ENCODE measurements at places on chromosomes 12 and 14. TPM values are rescaled to one million over a fixed set of nuclear protein-coding genes. Genes with fewer than 3 reads are reported as not detected.

The CLEC6A gene
- not detected for total RNA-seq

The RFC5 gene
- 39.8 TPM for total RNA-seq

The SLC10A1 gene
- 0.17 TPM for total RNA-seq

The COQ6 gene
- 21.8 TPM for total RNA-seq

The FGD4 gene
- total RNA-seq: 4.2 TPM

The TAS2R42 gene
- not detected for total RNA-seq

The AHNAK2 gene
- total RNA-seq: 35.9 TPM

The LYSET gene
- 40.6 TPM for total RNA-seq

The ETNK1 gene
- total RNA-seq: 24.8 TPM

The SERPINA10 gene
- total RNA-seq: not detected

The KRT2 gene
- not detected for total RNA-seq

The KRT77 gene
- total RNA-seq: not detected

The SMIM41 gene
- not detected for total RNA-seq

DNA sequence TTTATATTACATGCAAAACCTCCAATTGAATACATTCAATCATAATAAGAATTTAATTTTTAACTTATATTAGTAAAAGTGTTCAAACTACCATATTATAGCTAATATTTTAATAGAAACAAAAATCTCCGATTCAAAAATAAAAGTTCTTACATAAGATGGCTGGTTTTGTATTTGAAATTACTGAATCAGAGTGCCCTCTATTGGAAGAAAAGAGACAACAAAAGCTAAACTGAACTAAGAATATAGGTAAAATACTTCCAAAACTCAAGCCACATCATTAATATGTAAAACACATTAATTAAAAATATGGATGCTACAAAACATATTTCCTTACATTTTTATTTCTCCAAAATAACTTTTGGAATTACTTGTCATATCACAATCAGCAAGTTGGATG lies 120.3 kb downstream of the GARIN6 start:
- DNase-seq: peak; percentile 8

- no peak for DNase-seq
Observed at GRCh38 chr12:93234641-93235040, 143.1 kb upstream of the NUDT4 start.

GRCh38 chr12:111439657-111440151 lies 34.0 kb downstream of the SH2B3 start:
- DNase-seq: no peak

DNA sequence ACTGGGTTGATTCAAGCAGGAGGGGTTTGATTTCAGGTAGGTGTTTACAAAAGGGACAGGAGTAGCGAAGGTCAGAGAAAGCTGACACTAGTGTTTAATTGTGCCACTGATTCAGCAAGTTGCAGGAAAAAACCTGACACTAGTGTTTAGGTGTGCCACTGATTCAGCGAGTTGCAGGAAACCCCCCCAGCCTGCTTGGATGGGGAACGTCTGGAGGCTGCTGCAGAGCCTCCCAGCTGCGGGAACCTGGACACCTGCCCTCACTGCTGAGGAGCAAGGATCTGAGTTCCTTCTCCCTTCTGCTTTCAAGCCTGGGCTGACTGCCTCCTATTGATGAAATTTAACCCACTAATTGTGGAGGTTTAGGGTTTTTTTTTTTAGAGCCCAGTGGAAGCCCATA lies 84.2 kb downstream of the AVPR1A start:
- no peak for DNase-seq

GRCh38 chr12:90858252-90858651 lies 96.7 kb downstream of the CCER1 start:
- no peak for DNase-seq

DNA sequence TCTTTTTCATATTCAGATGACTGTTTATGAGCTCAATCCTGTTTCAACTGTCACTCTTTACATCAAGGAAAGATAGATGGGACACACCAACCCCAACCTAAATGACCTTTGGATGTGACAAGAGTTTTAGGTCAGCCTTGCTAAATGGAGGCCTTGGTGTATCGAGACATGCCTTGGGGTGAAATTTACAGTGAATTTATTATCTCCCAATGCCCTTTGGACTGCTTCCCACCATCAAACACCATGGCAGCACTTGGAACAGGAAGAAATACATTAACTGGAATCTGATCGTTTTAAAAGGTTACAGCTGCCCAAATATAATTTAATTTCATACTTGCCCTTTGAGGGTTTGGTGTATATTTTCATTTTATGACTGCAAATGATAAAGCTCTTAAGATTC lies 327.6 kb downstream of the SOX5 start:
- no peak for DNase-seq

- no peak for DNase-seq
Observed at GRCh38 chr12:31589598-31589903, 1.4 kb downstream of the DENND5B start.

DNA sequence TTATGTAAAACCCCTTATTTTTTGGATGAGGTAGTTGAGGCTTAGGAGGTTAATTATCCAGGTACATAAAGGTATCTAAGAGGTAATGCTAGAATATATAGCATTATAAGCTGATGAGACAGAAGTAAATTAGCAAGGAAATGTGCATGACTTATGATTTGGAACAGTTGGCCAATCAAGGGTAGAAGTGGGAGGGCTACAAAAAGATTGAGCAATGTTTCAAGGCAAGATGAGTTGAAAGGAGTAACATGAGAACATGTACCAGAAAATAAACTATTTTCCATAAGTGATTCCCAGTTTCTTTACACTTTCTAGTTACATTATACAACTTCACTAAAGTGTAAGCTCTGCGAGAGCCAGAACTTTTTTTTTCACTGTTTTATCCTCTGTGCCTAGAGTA lies 290.9 kb downstream of the LRIG3 start:
- DNase-seq: no peak

DNA sequence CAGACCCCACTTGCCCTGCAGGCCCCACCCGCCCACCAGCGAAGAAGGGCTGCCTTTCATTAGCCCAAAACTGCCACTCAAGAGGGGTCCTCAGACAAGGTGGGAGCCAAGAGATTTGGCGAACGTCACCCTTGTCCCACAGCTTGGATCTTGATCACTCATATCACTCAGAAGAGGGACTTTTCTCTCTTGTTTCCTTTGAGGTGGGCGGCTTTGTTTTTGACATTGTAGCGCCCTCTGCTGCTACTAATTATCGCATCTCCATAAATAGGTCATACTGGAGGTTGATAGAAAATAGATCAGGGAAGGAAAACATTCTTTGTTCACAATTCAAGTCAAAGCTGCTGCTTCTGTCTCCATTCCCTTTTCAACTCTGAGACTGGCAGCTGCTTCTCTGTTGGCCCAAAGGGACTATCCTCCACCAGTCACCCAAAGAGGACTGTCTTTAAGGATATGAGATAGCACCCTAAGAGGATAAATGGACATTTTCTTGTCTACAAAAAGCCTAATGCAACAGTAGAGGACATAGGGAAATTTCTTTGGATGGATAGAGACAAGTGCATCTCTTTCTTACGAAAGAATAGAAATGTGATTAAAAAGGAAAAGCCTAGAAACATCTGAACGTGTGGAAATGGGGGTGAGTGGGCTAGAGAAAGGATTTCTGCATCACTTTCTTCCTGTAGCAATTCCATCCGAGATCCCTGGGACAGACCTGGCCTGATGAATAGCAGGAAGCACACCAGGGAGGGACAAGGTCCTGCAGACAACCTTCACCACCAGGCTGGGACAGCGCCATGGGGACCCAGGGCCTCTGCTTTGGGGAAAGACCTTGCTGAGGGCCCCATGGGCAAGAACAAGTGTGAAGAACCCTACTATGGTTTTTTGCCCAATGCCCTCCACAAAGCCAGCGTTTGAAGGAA lies 115.8 kb downstream of the DAD1 start:
- DNase-seq: peak; percentile 48

GRCh38 chr12:4116251-4117111 lies 157.1 kb upstream of the CCND2 start:
- no peak for DNase-seq

DNA sequence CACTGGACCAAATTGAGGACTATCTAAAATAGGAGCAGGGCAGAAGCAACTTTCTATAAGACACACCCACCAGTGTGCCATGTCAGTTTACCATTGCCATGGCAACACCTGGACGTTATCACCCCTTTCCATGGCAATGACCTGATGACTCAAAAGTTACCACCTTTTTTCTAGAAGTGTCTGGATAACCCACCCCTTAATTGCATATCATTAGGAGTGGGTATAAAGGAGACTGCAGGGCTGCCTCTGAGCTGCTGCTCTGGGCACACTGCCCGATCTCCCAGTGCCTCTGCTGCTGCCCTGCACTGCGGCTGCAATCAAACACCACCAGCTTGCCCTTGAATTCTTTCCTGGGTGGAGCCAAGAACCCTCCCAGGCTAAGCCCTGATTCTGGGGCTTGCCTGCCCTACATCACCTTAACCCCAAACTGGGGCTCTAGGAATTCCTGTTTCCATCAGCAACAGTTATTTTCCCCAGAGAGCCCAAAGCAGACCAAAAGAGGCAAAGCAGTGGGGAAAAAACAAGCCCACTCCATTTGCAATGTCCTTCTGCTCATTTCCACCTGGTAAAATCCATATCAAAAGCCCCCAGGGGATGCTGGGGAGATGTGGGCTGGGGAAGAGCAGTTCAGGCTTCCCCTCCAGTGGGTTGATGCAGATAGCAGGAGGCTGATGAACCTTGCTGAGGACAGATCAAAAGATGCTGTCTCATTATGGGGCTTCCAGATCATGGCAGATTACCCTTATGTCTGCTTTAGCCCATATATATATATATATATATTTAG lies 129.5 kb upstream of the NCOR2 start:
- no peak for DNase-seq

DNA sequence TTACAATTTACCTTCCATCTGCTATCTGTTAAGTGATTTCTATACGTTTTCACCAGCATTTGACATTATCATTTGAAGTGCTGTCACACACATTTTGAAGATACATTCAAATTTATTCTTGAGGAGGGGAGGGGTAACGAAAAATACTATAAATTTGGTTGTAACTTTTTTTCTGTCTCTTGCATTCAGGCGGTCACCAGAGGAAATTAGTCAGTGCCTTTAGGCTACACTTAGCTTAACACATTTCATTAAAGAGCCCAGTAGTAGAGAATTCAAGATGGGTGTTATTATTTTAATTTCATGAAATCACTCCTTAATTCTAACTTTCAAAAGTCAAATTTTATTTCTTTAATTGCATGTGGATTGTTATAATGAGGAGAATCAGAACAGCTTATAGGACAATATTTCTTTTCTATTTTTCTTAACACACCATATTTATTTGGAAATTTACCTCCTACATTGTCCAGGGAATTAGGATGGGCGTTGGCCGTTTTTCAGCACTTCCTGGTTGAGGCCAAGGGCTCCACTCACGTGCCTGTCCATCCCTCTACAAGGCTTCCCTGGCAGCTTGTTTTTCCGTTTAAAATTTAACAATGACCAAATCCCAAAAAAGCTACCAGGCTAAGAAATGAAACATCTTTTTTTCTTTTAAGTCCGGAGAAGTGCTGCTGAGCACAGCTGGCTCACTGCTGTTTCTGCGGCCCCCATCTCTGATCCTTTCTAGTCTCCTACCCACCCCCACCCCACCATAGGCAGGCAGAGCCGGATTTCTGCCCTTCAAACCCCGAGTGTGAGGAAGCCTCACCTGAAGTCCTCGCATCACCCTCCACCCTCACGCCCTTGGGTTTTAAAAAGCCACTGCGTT lies 1.1 kb upstream of the FAR2 start:
- DNase-seq: no peak

DNA sequence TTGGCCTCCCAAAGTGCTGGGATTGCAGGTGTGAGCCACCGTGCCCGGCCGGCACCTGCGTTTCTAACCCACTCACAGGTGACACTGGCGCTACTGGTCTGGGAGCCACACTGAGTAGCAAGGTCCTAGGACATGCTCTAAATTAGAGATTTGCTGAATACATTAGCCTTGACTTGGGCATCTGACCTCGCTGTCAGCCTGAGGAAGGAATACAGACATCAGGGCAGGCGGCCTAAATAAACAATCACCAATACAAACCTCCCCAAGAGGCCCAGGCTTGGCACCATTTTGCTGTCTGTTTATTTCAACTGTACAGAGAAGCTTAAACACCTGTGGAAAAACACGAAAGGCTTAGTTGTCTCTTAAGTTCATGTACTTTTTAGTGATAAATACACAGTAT lies 27.5 kb downstream of the P2RX4 start:
- no peak for DNase-seq

DNA sequence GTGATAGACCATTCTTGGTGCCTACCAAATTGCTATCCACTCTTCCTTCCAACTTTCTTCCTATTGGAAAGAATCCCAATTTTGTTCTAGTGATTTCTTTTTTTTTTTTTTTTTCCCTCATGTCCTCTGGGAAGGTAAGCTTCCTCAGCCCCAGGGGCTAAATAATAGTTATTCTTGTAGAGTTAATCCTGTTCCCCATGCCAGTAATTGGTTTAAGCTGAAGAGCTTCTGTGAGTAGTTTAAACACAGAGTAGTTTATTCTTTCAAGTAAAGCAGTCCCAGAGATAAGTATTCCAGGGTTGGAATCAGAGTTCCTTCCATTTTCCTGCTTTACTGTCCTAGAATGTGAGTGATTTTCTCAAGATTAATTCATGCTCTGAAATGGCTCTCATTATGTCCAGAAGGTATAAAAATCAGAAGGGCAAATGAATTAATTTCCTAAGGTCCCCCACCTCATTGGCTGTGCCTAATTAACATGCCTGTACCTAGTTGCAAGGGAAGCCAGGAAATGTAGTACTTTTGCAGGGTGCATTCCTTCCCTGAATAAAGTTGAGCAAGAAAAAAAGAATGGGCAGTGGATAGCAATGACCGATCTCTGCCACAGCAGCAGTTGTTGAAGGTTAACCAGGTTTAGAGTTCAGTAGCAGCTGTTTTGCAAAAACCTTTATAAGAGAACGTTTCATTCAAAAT lies 97.8 kb downstream of the PLEKHA5 start:
- DNase-seq: no peak

- no peak for DNase-seq
Observed at GRCh38 chr14:96497586-96497985, 4.6 kb upstream of the PAPOLA start.

DNA sequence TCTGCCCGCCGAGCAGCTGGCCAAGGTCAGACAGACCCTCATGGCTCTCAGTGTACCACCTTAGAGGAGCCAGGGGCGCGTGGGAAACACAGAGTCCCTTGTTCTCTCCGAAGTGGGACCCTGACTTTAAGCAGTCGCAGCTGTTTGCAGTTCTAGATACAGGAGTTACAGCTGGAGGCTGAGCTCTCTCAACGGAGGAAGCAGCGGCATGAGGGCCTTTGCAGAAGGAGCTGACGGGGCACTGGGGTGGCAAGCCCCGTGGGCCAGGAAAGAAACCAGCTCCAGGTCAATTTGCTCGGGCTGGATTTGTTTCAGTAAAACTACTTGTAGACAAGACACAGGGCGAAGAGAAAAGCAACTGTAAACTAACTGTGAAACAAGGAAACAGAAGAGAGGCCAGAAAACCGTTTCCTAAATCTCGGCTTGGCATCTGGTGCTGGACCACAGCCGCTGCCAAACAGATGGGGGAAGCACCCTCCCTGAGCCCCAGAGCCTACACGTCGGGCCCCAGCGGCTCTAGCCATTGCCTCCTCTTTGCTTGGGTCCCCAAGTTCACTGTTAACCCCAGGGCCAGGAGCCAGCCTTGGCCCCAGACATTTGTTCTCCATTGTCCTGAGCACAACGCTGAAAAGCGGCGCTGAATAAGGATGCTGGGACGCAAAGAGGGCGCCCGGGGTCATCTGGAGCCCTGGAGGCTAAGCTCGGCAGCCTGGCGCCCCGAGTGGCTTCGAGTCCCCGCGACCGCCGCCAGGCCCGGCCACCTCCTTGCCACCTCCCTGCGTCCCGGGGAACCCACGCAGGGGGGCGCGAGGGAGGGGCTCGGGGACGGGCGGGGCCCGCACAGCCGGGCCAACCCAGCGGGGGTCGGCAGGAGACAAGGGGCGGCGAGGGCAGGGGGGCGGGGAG lies 914 bp upstream of the PACS2 start:
- DNase-seq: no peak
